H9 (cell line): ENCODE measurements at places on chromosomes 2 and 18.
A peak's percentile ranks its signal among the peaks of the same experiment; 100 is the strongest.

- DNase-seq = no peak
These were observed 100.7 kb downstream of the ANKRD44 start for GRCh38 chr2:197209742-197210408.

- DNase-seq = no peak
These were observed 459.0 kb downstream of the BCL11A start for GRCh38 chr2:60094450-60094929.

GRCh38 chr2:112829961-112830681 lies 6.5 kb downstream of the IL1B start:
- DNase-seq = no peak

GRCh38 chr2:21763501-21763900 lies 639.7 kb downstream of the TDRD15 start:
- DNase-seq = no peak

DNA sequence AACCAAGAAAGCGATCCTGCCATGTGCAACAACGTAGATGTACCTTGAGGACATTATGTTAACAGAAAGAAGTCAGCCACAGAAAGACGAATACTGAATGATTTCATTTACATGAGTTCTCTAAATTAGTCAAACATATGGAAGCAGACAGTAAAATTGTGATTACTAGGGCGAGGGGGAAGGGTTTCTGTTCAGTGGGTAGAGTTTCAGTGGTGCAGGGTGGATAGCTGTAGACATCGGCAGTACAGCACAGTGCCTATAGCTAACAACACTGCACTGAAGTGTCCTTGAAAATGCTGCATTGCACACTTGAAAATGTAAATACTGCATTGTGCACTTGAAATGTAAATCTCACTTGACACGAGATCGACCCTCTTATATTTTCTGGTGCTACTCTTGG lies 275.3 kb downstream of the GALR1 start:
- no peak for DNase-seq

DNA sequence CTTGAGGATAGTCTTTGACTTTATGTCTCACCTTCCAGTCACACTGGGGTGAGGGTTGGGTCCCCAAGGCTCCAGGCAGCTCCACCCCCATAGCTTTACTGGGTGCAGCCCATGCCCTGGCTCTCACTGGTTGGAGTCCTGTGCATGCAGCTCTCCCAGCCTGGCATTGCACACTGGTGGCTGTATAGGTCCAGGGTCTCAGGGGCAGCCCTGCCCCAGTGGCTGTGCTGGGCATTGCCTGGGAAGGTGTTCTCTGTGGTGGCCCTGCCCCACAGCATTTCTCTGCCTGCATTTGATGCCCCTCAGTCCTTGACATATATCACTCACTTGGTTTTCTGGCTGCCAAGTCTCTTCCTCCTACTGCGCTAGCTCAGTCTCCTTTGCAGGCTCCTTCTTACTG lies 21.2 kb downstream of the MPHOSPH10 start:
- DNase-seq = no peak

- no peak for DNase-seq
These were observed 207.7 kb upstream of the COL3A1 start for GRCh38 chr2:188766471-188766856.

GRCh38 chr18:24228667-24229041 lies 89.8 kb downstream of the CABYR start:
- DNase-seq = no peak

DNA sequence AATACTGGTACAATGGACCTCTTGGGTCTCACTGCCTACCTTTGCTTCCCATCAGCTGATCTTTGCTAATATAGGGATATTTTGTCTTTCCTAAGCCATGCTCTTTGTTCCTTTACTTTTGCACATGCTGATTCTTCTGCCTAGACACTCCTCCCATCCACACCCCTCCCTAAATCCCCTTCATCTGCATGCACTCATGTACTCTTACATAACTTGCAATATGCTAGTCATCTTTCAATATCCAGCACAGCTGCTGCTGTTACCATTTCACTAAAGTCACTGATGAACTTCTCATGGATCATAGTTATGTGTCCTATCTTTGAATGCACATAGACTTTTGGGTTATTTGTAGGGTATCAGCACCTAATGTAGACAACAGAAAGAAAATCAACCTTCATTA lies 18.5 kb upstream of the DTNA start:
- no peak for DNase-seq

DNA sequence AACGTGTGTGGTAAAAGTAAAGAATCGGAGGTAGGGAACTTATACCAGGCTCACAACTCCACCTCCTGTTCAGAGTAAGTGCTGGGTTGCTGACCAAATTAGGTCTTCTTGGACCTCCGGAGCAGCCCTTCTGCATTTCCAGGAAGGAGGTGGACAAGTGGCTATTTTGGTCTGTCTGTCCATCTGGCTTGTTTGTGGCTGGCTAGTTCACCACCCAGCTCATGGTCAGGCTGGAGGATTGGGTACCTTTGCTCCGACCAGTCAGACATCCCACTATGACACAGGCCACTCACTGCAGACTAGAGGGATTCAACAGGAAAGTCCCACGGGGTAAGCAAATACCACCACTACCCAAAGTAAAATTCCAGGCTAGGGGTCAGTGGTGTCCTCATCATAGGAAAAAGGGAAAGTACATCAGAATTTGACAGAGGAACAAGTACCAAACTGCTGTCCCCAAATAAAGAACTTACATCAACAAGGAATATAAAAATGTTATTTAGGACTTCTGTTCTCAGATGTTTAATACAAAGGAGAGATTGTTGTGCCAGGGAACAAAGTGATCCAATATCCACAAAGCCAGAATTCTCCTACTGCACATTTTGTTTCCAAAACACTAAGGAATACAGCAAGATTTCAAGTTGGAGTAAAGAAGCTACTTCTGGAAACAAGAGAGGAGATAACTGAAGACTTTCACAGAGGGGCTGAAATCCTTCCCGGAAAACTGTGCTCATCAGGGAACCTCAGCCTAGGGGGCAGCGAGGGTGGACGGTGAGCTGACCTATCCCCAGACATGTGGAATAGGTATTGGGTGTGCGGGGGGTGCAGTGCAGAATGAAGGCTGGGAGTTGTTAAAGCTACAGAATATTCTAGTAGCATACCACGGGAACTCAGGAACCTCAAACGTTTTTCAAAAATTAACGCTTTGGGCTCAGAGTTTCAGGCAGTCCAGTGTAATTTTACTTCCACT lies 56.9 kb downstream of the BCL2 start:
- no peak for DNase-seq

GRCh38 chr2:213185147-213185822 lies 33.9 kb upstream of the IKZF2 start:
- no peak for DNase-seq

DNA sequence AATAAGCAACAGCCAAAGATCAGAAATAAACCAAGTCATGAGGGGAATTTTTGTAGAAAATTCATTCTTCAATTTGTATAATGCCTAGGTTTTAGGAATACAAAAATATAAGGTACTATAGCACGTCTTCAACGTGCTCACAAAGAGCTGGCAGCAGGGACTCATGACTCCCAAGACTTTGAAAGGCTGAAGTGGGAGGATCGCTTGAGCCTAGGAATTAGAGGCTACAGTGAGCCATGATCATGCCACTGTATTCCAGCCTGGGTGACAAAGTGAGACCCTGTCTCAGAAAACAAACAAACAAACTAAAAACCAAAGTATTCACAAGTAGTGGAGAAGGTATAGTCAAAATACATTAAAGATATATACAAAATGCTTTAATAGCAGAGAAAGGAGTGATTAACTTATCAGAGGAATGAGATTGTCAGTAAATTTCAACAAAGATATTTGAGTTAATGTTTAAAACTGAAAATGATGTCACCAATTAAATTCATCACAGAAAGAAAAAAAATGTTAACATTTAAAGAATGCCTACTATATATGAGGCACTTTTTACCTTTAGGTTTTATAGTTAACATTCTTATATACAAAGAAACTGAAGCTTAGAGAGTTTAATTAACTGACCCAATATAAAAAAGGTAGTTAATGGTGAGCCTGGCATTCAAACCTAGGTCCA lies 3.2 kb downstream of the WDR33 start:
- DNase-seq = no peak

- no peak for DNase-seq
These were observed 78.4 kb downstream of the NEB start for GRCh38 chr2:151655663-151656398.

- no peak for DNase-seq
These were observed 50.4 kb downstream of the CCDC93 start for GRCh38 chr2:117963446-117963845.

DNA sequence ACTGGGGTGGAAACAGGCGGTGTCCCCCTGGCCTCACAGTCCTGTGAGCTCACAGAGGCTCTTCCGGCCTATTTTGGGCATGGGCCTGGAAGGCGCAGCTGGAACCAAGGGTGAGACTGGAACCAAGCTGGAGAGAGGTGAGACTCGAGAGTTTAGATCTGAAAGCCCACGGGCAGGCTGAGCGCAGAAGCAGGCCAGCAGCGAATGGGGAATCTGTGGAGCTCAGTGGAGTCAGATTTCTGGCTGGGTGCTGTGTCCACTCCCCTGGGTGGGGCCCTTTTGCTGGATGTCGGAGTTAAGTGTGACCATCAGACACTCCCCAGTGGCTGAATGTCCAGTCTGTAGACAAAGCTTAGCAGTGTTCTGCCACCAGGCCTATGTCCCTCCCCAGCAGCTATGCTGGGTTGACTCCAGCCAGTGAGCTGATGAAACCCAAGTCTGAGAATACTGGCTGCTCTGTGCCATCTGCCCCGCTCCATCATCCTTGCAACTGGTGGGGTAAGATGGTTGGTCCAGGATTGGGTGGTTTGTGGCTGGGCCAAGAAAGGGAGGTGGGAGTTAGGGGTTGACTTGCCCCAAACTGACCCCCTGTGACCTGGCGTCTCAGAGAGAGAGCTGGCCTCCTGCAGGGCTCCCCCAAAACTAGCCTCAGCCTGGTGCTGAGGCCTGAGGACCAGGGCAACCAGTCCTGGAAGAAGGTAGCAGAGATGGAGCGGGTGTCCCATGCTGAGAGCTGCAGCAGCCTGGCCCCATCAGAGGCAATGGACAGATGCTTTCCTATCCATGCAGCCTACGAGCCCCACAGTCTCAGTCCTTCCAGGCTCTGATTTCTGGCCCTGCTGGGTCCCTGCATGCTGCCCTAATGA lies 34.4 kb downstream of the CYP26B1 start:
- DNase-seq = no peak

- no peak for DNase-seq
These were observed 234.4 kb downstream of the NDUFA10 start for GRCh38 chr2:239790721-239791120.

- peak; percentile 54 for DNase-seq
These were observed at the start of gene GYPC for GRCh38 chr2:126655500-126656430. TSS of gene GYPC (plus strand) at chr2:126656158. CDS start at chr2:126656264, 106 bp downstream.

GRCh38 chr2:13052547-13052946 lies 335.8 kb downstream of the TRIB2 start:
- DNase-seq = no peak

DNA sequence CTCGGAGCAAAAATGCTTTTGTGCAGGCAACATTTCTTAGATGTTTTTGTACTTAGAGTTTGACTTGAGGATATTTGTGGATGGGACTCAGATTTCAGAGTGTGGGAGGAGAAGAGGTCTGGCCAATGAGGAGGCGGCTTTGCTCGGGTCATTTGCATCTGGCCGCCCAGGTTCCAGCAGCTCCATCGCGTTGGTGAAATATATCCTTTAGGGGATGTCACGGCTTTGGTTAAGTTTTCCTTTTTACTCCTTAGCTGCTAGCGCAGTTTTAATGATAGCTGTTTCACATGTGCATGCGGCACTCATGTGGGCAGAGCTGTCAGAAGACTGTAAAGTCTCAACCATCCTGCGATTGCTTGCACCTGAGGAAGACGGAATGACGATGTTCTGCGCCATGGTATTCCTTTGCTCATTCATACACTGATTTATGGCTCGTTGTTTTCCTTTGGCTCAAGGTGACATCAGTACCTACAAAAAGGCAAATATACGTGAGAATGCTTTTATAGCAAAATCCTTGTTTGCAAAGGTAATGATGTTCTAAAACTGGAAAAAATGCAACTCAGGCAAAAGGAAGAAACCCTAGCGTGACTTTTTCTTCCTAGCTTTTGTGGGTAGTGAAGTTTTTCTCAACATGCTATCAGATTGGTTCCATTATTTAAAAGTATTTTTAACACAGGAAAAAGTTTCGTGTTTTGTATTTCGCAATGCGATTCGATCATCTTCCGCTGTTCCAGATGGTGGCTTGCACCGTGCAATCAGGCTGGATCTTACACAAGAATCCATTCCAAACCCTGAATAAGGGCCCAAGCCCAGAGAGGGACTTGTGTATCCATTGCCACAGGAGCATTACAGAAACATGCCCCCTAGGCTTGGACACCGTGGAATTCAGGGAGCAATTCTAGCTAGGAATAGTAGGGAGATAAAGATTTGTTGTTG lies 70.5 kb upstream of the ZNF516 start:
- peak; percentile 79 for DNase-seq

DNA sequence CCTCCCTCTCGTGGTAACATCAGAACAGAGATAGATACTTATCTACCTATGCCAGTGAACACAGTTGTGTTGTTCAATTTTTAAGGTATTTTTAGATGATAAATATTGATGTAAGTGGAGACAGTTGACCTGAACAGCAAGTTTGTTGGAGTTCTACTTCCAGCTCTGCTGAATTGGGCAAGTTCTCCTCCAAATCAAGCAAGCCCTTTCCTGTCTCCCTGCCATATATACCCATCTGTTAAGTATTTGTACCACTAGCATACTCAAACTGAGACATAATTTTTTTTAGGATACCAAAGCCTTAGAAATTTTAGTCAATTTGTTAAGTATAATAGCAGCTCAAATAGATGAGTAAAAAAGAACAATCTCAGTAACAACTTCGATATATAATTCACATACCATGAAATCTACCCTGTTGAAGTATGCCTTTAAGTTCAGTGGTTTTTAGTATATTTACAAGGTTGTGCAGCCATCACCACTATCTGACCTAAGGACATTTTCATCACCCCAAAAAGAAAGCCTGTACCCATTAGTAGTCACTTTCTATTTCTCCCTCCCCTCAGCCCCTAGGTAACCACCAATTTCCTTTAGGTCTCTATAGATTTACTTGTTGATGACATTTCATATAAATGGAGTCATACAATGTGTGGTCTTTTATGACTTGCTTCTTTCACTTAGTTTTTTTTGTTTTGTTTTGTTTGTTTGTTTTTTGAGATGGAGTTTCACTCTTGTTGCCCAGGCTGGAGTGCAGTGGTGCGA lies 61.8 kb downstream of the COX7A2L start:
- no peak for DNase-seq

DNA sequence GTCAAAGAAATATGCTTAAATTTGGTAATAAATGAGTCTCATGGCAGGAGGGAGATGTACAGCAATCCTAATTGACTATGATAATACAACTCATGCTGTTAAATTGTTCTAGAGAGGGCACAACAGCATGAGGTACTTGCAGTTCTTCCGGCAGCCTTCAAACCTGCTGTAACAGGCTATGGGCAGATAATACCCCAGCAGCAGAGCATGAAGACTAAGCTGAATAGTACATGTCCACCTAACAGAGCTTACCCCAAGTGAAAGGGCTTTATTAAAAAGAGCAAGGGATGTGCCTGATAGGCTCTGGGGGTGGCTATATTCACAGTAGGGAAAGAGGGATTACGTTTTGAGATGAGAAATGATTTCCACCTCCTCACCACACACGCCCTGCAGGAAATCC lies 28.9 kb downstream of the MRO start:
- no peak for DNase-seq

GRCh38 chr2:167144179-167144898 lies 256.1 kb downstream of the XIRP2 start:
- DNase-seq = no peak

- DNase-seq = no peak
These were observed 79.8 kb downstream of the MOGAT1 start for GRCh38 chr2:222751238-222751637.
